A673 (cell line): ENCODE measurements at places on chromosomes 13 and 19. TPM values are rescaled to one million over a fixed set of nuclear protein-coding genes. Genes with fewer than 3 reads are reported as not detected.

GRCh38 chr19:30862876-30863275, 486.4 kb downstream of the TSHZ3 start:
- no peak for DNase-seq

GRCh38 chr13:47474839-47475238, 526.2 kb downstream of the SUCLA2 start:
- DNase-seq, result no peak

Gene CILP2
- total RNA-seq, result 0.77 and 1.6 TPM in 2 replicates

Gene FFAR1
- not detected in 2 replicates for total RNA-seq

Gene ZNF90
- total RNA-seq, result 0.26 and 0.41 TPM in 2 replicates
